ENCODE measurements at places on chromosomes 3 and 15.

DNA sequence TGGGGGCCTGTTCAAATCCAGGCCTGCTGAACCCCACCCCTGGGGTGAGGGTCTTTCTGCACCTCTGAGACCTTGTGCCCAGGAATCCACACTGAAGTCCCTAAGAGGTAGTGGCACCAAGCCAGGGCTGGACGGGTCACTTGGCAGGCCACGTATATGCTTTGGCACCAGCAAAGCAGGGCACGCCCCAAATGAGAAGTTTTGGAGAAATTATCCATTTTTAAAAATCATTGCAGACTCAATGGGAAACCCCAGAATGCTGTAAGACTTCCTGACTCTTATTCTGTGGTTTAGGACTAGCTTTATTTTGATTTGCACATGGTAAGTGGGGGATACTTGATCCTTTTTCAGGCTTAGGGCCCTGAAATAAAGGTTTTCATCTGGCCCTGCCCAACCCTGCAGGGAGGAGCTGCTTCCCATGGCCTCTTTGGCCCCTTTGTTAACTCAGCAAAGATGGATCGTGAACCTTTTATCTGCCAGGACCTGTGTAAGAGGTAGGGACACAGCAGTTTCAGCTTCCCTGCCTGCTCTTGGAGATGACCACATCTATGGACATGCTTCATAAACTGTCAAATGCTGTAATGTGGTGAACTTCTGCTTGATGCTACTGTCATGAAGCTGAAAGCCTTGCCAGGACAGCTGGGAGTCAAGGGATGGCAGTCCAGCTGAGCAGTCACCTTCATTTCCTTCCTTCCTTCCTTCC is 88.0 kb downstream of the HMG20A start:
- no peak for DNase-seq

DNA sequence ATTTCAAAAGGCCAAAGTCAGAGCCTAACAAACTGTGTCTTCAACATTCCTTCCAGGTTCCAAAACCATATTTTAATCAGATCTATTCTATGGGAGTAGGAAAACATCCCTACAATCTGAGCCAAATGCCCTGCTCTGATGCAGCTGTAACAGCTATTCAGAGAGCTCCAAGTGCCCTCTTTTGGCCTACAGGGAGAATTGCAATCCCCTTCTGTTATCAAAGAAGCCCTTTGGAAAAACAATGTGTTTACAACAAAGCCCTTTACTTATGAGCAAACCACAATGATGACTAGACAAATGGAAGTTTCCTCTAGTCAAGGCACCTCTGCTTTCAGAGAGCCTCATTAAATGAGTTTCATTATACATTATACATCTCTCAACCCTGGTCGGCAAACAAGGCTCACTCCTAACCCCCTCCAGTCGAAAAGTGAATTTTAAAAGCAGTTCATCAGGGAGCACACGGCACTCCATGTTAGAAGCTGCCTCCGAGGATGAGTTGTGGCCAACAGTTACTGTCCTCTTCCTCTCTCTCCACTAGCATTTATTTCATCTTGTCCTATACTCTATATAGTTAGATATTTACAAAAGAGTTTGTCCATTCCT is 42.6 kb upstream of the TMCO5A start:
- DNase-seq = no peak

DNA sequence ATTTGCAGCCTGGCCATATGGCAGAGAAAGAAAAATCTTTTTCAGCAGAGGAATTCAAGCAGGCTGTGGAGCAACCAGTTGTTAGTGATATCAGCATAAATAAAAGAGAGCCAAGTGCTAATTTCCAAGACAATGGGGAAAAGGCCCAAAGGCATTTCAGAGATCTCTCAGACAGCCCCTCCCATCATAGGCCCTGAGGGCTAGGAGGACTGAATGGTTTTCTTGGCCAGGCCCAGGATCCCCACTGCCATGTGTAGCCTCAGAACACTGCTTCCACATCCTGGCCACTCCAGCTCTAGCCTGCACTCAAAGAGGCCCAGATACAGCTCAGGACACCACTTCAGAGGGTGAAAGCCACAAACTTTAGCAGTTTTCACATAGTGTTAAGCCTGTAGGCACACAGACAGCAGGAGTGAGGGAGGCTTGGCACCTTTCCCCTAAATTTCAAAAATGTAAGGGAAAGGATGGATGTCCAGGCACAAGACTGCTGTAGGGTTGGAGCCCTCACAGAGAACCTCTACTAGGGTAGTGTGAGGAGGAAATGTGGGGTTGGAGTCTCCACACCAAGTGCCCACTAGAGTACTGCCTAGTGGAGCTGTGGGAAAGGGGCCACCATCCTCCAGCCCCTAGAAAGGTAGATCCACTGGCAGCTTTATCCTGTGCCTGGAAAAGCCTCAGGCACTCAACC is 191.4 kb downstream of the TBL1XR1 start:
- no peak for DNase-seq

DNA sequence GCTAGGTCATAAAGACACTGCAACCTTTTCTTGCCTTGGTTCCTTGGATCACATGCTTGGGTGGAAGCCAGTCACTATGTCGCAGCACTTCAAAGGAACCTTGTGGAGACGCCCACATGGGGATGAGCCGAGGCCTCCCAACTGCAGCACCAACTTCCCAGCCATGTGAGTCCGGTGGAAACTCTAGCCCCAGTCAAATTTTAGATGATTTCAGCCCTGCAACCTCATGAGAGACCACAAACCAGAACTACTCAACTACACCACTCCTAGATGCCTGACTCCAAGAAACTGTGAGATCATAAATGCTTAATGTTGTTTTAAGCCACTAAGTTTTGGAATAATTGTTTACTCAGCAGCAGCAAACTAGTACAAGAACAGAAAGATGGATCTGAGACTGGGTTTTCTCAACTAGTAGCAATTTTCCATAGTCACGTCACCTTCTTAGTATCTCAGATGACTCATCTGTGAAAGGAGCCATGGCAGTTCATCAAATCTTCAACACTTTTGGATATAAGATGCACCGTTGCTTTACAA is 86.5 kb downstream of the MB21D2 start:
- no peak for DNase-seq

- DNase-seq = no peak
Observed at GRCh38 chr15:60072826-60073465, 68.8 kb downstream of the FOXB1 start.

GRCh38 chr3:141710888-141711616 is 27.0 kb upstream of the RNF7 start:
- no peak for DNase-seq

- no peak for DNase-seq
Observed at GRCh38 chr3:160134964-160135363, 90.3 kb upstream of the C3orf80 start.

- DNase-seq = no peak
Observed at GRCh38 chr15:74234598-74234875, 1.6 kb upstream of the CCDC33 start.

DNA sequence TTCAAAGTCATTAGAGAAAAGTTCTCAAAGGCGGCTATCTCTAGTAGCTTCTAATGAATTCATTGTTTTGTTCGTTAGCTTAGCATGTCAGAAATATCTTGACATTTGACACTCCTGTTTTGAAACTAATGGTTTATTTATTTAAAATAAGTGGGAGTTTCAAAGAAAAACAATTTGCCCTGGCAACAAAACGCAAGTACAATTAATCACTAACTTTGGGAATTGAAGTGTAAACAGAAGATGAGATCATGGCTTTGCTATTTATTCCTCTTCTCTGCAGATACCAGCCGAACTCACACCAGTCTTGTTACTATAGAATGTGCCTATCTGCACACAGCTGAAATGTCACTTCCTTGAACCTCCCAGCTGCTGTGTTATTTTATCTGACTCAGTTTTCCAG is 27.5 kb downstream of the MASP1 start:
- no peak for DNase-seq

Data from chondrocyte (in vitro differentiated cells).